RWPE2 (cell line): ENCODE measurements at places on chromosomes 2 and 18.

- peak; percentile 84 for DNase-seq
Observed at GRCh38 chr2:216659276-216659675, 26.1 kb downstream of the IGFBP2 start.

GRCh38 chr2:203688798-203689197 lies 17.6 kb upstream of the CD28 start:
- DNase-seq: no peak

GRCh38 chr2:200463452-200463851 lies 46.4 kb downstream of the KCTD18 start:
- no peak for DNase-seq

DNA sequence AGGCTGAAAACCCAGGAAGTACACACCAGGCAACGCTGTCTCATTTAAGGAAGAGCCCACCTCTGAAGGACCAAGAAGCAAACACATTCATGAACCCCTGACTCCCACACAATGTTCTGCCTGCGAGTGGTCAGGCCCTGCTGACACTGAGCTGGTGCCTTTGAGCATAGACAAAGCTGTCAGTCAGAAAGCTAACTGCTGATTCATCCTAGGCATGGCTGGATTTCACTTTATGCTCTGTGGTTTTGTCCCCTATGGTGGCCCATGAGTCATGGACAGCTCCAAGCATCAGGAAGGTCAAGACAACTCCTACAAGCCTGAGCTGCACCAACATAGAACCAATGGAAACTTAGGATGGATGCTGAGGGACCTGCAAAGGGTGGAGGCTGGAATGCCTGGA lies 78.9 kb downstream of the UXS1 start:
- no peak for DNase-seq

DNA sequence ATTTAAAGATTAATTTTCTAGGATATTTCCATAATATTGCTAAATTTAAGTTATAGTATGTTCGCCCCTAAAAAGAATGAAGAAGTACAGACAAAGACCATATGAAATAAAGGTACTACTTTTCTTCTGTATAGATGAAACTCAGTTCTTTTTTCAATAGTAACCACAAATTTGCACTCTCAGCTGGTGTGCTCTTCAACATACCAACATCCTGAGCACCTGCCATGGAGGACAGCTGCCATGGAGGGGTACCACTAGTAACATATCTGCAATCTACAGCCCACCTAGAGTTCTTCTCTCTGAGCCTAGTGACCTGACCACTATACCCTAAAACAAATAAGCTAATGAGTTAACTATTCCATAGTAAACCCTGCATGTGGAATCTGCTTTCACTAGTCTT lies 36.8 kb upstream of the ERCC3 start:
- DNase-seq: no peak

DNA sequence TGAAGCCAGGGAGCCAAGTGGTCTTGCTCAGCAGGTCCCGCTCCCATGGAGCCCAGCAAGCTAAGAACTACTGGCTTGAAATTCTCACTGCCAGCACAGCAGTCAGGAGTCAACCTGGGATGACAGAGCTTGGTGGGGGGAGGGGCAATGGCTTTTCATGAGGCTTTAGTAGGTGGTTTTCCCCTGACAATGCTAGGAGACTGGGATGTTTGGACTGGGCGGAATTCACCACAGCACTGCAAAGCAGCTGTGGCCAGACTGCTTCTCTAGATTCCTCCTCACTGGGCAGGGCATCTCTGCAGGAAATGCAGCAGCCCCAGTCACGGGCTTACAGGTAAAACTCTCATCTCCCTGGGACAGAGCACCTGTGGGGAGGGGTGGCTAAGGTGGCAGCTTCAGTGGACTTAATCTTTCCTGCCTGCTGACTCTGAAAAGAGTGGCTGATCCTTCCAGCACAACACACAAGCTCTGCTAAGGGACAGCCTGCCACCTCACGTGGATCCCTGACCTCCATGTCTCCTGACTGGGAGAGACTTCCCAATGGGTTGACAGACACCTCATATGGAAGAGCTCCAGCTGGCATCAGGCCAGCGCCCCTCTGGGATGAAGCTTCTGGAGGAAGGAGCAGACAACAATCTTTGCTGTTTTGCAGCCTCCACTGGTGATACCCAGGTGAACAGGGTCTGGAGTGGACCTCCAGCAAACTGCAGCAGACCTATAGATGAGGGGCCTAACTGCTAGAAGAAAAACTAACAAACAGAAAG lies 349.7 kb upstream of the ST6GAL2 start:
- DNase-seq: no peak

DNA sequence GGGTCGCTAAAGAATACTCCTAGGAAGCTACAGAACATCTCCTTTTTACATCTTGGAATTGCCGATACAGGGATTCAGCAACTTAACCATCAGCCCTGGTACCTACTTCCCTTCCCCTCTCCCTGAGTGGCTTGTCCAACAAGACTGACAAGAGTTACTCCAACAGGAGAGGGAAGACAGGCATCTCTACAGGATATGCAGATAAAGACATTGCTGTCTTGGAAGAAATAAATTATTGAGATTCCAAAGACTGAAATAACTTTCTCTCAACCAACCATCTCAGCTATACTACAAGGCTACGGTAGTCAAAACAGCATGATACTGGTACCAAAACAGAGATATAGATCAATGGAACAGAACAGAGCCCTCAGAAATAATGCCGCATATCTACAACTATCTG lies 87.2 kb downstream of the TRABD2A start:
- no peak for DNase-seq

GRCh38 chr18:75100832-75101630 lies 107.9 kb downstream of the PTGR3 start:
- no peak for DNase-seq

DNA sequence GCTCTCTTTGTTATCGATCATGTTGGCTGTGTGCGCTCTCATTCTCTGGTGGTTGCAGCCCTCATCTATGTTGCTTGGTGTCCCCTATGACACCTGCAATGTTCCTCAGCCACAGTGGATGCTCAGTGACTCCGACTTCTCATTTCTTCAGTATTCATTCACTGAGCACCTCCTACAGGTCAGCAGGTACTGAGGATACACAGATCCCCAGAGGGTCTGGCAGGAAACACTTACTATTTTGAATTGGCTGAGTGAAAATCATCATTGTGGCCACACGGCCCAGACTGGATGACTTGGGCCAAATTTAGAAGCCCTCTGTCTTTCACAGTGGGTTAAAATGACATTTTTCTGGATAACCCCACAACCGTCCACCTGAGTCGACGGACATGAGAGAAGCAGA lies 32.1 kb downstream of the EN1 start:
- no peak for DNase-seq

GRCh38 chr2:98805412-98806171 lies 74.7 kb upstream of the MGAT4A start:
- DNase-seq: no peak

DNA sequence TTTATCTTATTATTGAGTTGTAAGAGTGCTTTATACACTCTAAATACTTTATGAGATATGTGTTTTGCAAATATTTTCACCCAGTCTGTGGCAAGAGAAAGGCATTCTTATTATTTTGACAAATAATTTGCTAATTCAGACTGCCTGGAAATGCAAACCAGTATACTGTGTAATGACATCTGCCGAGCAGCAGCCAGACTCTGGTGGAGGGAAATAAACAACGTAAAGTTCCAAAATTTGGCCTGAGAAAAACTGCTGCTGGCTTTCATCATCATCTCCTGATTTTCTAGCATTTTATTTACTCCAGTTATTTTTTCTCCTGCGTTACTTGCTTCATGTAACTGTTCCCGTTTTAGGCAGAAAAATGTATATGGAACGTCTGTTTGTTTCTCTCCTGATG lies 161.6 kb downstream of the RNF152 start:
- no peak for DNase-seq

GRCh38 chr2:213934560-213934959 lies 476.3 kb upstream of the VWC2L start:
- DNase-seq: no peak

DNA sequence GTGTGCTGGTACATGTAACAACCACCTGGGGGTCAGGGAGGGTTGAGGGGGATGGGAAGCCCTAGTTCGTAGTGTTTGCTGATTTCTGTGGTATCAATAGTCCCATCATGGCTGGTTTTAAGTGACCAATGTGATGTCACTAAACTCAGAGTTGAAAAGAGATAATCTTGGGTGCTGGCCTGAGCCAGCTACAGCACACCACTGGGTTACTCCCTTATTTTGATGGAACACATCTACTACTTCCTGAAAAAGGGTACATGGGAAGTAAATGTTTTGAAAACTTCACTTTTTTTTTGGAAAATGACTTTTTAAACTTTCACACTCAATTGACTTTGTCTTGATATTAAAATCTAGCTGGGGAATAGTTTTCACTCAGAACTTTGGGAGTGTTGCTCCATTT lies 87.0 kb upstream of the CXCR4 start:
- DNase-seq: no peak

GRCh38 chr2:228613133-228613850 lies 431.8 kb upstream of the SPHKAP start:
- no peak for DNase-seq

- DNase-seq: no peak
Observed at GRCh38 chr18:47545613-47546012, 294.2 kb upstream of the SKOR2 start.

DNA sequence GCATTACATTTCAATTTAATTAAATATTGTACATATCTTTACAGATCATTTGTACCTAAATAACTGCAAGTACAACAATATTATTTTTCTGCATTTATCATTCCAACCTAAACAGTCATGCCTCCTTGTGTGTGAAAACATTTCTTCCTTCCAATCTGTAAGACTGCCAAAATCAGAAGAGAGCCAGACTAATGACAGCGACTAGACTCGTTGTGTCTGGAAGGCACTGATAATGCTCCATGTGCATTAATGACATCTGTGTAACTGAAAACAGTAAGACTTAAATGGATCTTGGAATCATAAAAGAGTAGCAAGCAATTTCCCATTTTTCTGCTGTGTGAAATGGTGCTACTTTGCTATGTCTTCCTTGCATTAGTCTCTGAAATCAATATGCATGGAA lies 278.0 kb upstream of the DSEL start:
- no peak for DNase-seq

DNA sequence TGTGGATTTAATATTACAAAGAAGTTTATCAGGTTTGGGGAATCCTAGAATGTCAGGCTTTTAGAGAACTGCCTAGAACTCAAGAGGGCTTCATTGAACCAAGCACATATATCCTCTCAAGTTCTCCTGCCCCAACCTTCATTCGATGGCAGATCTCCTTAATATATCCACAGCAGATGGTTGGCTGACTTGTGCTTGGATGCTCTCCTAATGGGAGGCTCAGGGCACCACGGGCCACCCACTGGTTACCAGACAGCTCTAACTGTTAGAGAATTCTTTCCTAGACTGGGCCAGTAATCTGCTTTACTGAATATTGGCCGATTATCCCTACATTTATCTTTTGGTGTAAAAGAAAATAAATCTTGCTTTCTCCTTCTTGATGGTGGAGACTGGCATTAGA lies 87.2 kb upstream of the ATP8B1 start:
- no peak for DNase-seq

DNA sequence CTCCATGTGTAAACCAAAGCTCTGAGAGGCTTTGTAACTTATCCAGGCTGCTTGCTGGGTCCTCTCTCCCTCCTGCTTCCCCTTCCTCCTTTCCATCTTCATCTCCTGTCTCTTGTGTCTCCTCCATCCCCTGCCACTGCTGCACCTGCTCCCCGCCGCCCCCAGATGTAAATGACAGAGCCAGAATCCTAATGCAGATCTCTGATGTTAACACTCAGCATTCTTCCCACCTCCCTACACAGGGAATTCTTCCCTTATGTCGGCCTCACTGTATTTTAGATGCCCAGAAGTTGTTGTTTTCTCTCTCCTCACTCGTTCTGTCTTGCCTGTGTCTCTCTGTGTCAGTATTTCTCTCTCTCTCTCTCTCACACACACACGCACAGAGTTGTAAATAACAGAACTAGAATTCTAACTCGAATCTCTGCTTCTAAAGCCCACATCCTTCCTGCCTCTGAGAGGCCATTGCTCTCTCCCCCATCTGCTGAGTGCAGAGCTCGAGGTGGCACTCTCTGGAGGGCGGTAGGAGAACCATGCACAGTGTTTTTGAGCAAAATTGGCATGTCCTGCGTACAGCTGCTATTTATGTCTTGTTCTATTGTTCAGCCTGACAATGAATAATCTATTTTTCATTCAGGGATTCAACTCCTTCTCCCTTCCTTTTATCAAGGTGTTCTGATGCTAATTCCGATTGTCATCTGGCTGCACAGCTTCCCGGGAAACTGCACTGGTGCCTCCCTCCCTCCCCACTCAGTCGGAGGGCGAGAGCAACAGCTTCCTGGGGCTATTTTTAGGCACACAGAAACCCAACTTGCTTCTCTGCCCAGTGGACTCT lies 219.9 kb downstream of the SH3RF3 start:
- no peak for DNase-seq

DNA sequence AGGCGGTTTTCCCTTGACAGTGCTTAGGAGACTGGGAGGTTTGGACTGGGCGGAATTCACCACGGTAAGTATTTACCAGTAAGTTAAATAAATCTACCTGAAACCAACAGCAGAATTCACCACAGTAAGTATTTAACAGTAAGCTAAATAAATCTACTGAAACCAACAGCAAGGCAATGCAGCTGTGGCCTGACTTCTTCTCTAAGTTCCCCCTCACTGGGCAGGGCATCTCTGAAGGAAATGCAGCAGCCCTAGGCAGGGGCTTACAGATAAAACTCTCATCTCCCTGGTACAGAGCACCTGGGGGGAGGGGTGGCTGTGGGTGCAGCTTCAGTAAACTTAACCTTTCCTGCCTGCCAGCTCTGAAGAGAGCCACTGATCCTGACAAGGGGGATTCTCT lies 432.5 kb upstream of the LRRTM1 start:
- no peak for DNase-seq

DNA sequence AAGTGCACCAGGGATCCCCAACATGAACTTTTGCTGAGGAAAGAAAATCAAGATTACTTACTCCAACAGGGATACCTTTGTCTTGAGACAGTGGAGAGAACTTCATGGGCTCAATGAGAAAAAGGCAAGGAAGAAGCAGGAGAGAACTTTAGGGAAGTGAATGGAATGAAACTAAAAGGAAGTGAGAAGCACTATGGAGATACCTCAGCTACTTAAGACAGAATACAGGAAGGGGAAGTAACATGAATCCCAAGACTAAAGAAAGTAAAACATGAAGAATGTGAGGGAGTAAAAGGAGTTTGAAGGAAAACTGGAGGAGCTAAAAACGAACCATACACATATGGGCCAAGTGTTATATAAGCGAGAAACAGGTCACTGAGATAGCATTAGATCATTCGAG lies 32.4 kb upstream of the ACTR3 start:
- DNase-seq: no peak
